Tibial nerve (tissue), 4 donors: ENCODE measurements at places on chromosomes 16 and 17. TPM values are rescaled to one million over a fixed set of nuclear protein-coding genes. Genes with fewer than 3 reads are reported as not detected.

Gene CCDC144A
- 5.7 TPM for total RNA-seq

Gene EVI2A
- 5.5 TPM for total RNA-seq

Gene CMTM1
- total RNA-seq: 5.1 TPM

Gene KRTAP16-1
- total RNA-seq: not detected

Gene DDX19B
- 31.0 TPM for total RNA-seq

Gene SLFN13
- 4.7 TPM for total RNA-seq
